GM12865 (cell line): ENCODE measurements at places on chromosomes 4 and X.

DNA sequence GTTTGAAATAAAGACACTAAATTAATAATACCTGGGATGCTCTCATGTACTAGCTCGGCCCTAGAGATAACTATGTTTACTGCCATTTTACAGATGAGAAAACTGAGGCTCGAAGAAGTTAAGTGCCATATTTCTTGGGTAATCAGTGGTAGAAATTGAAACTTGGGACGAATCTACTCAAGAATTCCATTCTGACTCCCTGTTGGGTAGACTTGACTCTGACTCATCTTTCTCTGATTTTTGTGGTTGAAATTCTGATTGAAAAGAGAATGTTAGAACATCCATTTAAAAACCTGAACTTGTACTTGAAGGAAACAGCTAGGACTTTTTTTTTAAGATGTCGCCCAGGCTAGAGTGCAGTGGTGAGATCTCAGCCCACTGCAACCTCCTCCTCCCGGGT is 50.1 kb upstream of the NSUN7 start:
- DNase-seq, result peak; percentile 42

- DNase-seq, result no peak
Observed at GRCh38 chr4:140718241-140718952, 37.8 kb downstream of the TBC1D9 start.

- no peak for DNase-seq
Observed at GRCh38 chr4:7705593-7705992, 234.1 kb downstream of the AFAP1 start.

GRCh38 chrX:138845786-138846185 is 134.3 kb upstream of the FGF13 start:
- DNase-seq, result no peak

GRCh38 chrX:16445166-16445752 is 204.7 kb upstream of the S100G start:
- DNase-seq, result peak; percentile 38

DNA sequence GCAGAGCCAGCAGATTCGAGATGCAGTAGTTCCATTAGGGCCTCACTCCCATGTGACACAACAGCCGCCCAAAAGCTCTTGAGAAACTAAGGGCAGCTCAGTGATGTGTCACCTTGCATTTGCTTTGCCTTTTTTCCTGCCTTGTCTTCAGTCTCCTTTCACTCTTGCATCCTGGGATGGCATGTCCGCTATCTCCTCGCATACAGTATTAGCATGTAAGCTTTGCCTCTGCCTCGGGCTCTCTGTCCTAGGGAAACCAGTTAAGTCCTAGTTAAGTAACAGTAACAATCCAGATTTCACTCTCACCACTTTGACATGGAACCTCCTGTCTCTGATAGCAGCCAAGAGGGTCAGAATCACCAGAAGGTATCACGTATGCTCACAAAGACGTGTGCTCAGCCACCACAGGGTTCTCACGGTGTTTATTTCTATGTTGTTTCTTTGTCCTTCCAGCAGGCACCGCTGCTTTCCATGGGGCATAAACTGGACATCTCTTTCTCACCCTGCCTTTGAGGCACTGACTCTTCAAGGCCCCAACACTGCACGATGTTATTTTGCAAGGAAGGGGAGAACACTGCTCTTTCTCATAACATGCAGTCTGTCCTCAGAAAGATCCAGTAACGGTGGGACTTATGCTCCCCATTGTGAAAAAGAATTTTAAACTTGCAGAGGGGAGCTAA is 26.7 kb upstream of the SORBS2 start:
- no peak for DNase-seq

- peak; percentile 36 for DNase-seq
Observed at GRCh38 chrX:16870862-16871815, 977 bp upstream of the RBBP7 start.

DNA sequence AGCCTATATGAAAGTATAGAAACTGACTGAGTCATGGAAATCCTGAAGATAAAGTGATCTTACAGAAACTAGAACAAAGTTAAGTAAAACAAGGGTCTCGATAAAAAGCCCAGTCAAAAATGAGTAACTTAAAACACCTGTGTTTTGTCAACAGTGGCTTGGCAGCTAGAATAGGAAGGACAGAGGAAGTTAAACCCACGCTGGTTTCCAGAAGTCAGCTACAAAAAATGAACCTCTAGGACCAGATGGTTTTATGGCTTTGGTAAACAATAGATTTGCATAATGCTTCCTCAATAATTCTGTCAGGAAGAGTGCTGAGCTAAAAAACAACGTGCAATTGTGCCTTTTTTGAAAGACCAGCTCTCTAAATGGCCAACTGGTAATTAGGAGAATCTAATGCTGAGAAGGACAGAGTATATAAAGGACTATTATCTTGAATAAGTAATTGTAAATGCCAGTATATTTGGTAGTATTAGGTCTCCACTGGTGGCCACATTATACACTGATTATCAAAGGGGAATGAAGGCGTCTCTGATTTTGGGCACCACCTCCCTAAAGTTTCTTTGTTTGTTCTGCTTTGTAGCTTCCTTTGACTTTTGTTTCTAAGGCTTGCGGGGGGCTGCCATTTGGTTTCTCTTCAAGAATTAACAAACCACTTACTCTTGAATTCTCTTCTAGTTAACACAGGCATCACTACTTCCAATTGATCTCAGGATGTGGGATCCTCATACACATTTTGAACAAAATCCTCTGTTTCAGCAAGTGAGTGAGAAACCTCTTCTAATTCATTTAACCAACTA is 72.2 kb upstream of the PPP3CA start:
- peak; percentile 80 for DNase-seq

- DNase-seq, result no peak
Observed at GRCh38 chr4:62952366-62952765, 1456.9 kb downstream of the TECRL start.

DNA sequence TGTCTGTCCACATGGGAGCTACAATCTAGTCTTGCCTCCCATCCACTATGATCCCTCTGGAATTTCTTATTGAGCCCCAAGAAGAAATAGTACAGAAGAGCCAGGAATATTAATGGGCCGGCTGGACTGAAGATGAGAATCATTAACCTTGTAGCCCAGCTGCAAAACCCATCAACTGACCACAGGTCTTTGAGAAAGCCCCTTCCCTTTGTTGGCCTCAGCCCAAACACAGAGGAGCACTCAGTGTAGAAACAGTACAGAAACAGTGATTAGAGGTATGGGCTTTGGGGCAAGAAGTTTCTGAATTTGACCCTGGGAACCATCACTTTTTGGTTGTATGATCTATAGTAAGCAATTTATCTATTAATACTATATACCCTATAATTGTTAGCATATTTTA is 76.8 kb upstream of the RAB40AL start:
- DNase-seq, result no peak

DNA sequence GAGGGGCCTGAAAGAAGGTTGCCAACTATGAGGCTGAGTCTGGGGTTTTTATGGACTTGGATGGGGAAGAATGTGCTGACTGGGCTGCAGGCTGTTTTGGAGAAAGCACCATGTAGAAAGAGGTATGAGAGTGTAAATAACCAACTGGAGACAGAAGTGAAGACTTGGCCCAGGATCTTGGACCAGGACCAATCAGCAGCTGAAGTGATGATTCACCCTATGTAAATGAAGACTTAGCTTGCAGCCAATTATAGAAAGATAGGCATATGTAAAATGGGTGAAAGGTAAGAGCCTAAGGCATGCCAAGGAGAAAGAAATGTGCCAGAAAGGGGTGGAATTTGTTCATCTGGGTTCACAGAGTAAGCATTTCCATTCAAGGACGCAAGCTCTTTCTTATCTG is 856.7 kb upstream of the PRKX start:
- DNase-seq, result no peak

DNA sequence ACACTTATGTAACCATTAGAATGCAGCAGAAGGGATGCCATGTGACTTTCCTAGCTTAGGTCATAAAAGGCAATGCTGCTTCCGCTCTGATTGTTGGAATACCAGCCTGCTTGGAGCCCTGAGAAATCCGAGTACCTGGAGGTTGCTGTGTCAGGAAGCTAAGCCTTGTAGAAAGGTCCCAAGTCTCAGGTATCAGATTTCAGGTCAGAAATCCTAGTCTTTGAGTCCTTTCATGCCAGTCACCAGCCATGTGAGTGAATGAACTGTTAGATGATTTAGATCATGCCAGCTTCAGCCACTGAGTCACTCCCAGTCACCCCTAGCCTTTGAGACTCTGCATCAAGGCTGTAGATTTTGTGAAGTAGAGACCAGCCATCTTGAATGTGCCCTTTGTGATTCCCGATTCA is 23.5 kb downstream of the RAP1GDS1 start:
- no peak for DNase-seq

DNA sequence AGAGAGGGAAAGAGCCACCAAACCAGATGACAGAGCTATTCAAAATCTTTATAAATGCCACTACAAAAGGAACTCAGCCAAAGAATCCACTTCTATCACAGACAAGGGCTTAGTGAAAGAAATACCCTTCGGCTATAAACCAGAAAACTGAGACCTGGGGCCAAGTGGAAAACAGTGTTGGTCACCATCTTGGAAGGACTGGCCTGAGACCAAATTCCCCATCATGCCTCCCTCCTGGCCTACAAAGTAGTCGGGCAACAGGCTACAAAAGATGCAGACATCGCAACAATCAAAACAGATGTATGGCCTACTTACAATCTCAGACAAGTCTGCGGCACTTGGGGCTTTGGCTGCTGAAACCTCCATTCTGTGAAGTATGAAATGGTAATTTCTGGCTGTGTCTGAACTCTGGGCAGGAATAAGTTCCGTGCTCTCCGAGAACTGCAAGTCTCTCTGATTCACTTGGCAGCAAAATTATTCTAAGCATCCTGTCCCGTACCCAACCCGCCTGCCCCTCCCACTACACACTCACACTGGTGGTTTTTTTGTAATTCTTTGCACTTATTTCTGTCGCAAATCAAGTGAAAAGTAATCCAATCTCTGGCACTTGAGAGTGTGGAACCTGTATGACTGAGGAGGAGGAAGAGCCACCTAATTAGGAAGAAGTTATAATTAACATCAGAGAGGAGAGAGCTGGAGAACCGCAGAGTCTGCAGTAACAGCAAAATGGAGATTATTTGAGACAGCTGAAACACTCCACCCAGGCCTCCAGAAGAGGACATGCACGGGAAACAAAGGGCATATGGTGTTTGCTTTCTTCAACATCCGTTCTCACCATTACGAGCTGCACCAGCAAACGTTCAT is 87.8 kb downstream of the SH3KBP1 start:
- peak; percentile 70 for DNase-seq

DNA sequence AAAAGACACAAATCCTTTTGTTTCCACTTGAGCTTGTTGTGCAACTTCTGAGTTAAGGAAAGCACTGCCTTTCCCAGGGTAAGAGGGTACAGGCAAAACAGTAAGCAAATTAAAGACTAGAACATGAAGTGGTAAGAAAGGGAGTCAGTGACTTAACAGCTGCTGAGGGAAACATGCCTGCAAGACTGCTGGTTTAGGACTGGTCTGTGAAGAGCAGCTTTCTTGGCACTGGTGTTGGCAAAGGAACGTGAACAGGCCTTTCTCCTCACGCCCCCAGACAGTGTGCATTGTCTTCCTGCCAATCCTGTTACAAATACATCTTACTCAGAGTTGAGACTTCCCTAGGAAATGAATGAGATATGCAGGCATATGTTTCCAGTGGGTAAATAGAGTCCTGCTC is 2.6 kb downstream of the LHFPL1 start:
- DNase-seq, result no peak
